ENCODE measurements at places on chromosomes 12 and 14. TPM values are rescaled to one million over a fixed set of nuclear protein-coding genes. Genes with fewer than 3 reads are reported as not detected.
A peak's percentile ranks its signal among the peaks of the same experiment; 100 is the strongest.

DNA sequence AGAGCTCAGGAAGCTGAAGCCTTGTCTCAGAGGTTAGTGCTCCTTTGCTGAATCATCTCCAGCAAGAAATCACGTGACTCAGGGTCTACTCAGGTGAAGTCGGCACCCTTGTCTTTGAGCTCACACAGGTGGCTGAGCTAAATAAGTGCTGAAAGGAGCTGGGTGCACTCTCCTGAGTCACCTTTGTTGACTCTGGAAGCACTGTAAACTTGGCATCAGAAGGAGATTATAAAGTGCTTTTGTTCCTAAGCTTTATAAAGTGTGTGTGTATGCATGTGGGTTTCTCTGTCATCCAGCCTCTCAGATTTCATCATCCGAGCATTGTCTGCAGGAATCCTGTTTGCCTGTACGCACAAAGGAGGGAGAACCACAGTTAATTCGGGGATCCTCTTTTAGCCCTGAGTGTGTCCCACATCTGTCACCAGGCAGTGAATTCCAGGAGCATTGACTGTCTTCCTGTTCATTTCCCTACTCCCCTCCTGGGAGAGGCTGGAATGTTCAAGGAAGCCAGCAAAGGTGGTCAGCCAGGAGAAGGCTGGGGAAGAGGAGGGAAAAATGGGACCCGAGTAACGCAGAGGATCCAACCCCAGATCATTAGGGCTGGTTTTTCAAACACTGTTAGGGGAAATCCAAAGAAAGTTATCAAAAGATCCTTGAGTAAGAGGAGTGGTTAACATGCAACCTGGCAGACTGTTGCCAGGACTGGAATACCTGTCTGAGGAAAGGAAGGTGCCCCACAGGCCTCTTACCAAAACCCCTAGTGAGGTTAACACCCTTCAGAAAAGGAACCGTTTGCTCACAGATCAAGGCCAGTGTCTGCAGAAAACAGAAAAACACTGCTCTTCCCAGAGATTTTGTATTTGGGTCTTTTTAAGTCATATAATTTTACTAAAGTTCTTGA is 157.5 kb upstream of the HIF1A start:
- no peaks in the 10 kb centered on the region for H3K27me3 ChIP-seq

DNA sequence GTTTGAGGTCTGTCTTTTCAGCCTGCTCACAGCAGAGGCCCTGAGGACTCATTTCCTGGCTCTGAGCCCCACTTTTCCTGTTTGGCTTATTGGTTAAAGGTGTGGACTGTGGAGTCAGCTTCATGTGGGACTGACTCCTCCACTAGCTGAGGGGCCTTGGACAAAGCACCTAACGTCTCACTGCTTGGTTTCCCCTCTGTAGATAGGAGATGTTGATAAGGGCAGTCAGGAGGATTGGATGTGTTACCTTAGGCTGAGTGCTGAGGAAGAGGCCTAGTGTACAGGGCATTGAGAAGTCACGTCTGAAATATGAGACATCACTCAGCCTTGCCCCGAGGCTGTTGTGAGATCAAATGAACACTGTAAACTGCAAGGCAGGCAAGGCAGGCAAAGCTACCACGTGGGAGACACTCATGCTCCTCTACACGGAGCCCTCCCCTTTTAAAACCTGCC is 27.1 kb upstream of the TCL1A start:
- peaks cover 15% of the 10 kb centered on the region for H3K27me3 ChIP-seq
- peak; percentile 74 for DNase-seq
- no peak overlapping the region for H3K4me3 ChIP-seq
- no peak overlapping the region for H3K27ac ChIP-seq
- H3K36me3 ChIP-seq = no peaks in the 10 kb centered on the region
- peaks cover 12% of the 10 kb centered on the region for H3K4me1 ChIP-seq

- H3K4me1 ChIP-seq = no peaks in the 10 kb centered on the region
- H3K27ac ChIP-seq = no peak overlapping the region
- no peak for DNase-seq
- no peak overlapping the region for H3K4me3 ChIP-seq
- H3K36me3 ChIP-seq = no peaks in the 10 kb centered on the region
Measured at GRCh38 chr12:122799641-122800243, 25.4 kb downstream of the CCDC62 start.

GRCh38 chr12:118368821-118369220 is 3.9 kb downstream of the TAOK3 start:
- no peak for DNase-seq
- no peak overlapping the region for H3K4me3 ChIP-seq
- peaks cover 8% of the 10 kb centered on the region for H3K4me1 ChIP-seq
- no peaks in the 10 kb centered on the region for H3K36me3 ChIP-seq
- no peaks in the 10 kb centered on the region for H3K27me3 ChIP-seq
- no peak overlapping the region for H3K27ac ChIP-seq

DNA sequence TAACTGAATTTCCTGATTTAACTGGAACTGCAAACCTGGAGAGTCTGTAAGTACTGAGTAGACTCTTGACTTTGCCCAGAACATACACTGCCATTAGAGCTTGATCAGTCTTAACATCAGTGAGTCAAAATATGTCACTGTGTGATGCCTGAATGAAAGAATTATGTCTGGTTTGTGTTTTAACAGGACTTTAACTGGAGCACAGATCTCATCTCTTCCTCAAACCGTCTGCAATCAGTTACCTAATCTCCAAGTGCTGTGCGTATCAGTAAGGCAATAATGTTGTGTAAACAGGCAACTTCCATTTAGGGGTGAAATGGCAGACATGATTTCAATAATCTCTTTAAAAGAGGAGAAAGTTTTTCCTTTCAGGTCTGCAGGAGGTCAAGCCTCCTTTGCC is 97.0 kb downstream of the ZFC3H1 start:
- no peak overlapping the region for H3K27ac ChIP-seq
- no peak overlapping the region for H3K4me3 ChIP-seq
- H3K36me3 ChIP-seq = no peaks in the 10 kb centered on the region

Gene SLCO1B1
- total RNA-seq = not detected

GRCh38 chr14:79383475-79383874 is 827.8 kb downstream of the DIO2 start:
- no peak for DNase-seq
- H3K36me3 ChIP-seq = no peaks in the 10 kb centered on the region
- no peak overlapping the region for H3K27ac ChIP-seq
- H3K27me3 ChIP-seq = peaks cover 15% of the 10 kb centered on the region
- no peaks in the 10 kb centered on the region for H3K4me1 ChIP-seq

Gene LLPH
- 43.8 TPM for total RNA-seq

Gene APOLD1
- total RNA-seq = 8.0 TPM

GRCh38 chr14:30874999-30875787 is 834 bp downstream of the COCH start:
- no peak overlapping the region for H3K27ac ChIP-seq
- H3K4me1 ChIP-seq = no peaks in the 10 kb centered on the region
- H3K4me3 ChIP-seq = peak overlapping the region; percentile 64
- H3K36me3 ChIP-seq = no peaks in the 10 kb centered on the region
- DNase-seq = no peak

Gene TMEM229B
- total RNA-seq = 0.37 TPM

DNA sequence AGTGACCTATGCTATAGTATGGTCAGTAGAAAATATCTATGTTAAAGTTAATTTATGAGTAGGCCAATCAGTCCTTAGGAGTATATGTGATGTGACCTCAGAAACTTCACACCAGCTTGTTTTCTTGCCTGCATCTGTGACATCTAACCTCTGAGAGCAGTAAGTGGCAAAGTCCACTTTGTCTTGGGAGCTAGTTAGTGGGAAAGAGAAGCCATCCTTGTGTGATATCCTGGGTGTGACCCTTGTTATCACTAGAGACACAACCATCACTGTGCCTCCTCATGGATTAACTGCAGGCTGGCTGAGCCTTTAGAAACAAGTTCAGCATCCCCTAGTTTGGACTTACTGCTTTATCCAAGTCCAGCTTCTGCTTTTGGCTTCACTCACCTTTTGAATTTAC is 170.6 kb upstream of the STXBP6 start:
- no peaks in the 10 kb centered on the region for H3K4me1 ChIP-seq
- H3K27me3 ChIP-seq = no peaks in the 10 kb centered on the region

- peaks cover 30% of the 10 kb centered on the region for H3K27me3 ChIP-seq
- peak; percentile 74 for DNase-seq
- H3K27ac ChIP-seq = no peak overlapping the region
- H3K4me3 ChIP-seq = peak overlapping the region; percentile 40
Measured at GRCh38 chr14:72476657-72477499, 417.0 kb downstream of the DPF3 start.

DNA sequence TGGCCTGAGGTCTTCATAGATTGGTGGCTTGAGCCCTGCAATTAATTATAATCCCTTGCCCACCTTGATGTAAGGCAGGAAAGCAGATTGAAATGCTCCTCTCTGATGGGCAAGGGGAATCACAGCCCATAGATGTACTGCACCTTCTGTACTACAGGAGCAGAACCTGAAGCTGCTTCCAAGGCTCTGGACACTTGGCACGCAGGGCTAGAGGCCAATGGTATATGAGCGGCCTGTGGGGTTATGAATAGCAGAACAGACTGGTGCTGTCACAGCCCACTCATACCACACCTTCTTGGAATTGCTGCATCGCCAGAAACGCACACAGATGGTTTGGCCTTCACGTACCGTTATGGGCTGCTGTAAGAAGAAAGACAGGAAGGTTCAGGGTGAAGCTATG is 1.7 kb upstream of the RBM23 start:
- DNase-seq = no peak
- no peaks in the 10 kb centered on the region for H3K27me3 ChIP-seq
- peaks cover 86% of the 10 kb centered on the region for H3K36me3 ChIP-seq
- no peak overlapping the region for H3K4me3 ChIP-seq

Gene SPIC
- total RNA-seq = not detected

Gene KICS2
- total RNA-seq = 9.5 TPM

GRCh38 chr14:101501858-101502615 is 59.3 kb upstream of the DIO3 start:
- H3K4me1 ChIP-seq = no peaks in the 10 kb centered on the region
- no peak overlapping the region for H3K4me3 ChIP-seq
- no peak overlapping the region for H3K27ac ChIP-seq
- H3K36me3 ChIP-seq = peaks cover 6% of the 10 kb centered on the region
- DNase-seq = no peak

GRCh38 chr12:53052419-53053217 is 2.8 kb downstream of the TNS2 start:
- H3K27ac ChIP-seq = peak overlapping the region; percentile 97
- H3K36me3 ChIP-seq = peaks cover 13% of the 10 kb centered on the region
- no peaks in the 10 kb centered on the region for H3K27me3 ChIP-seq

- peaks cover 18% of the 10 kb centered on the region for H3K27me3 ChIP-seq
- no peak overlapping the region for H3K27ac ChIP-seq
- DNase-seq = no peak
- no peaks in the 10 kb centered on the region for H3K36me3 ChIP-seq
- no peaks in the 10 kb centered on the region for H3K4me1 ChIP-seq
Measured at GRCh38 chr12:108008163-108008905, 120.8 kb upstream of the WSCD2 start.

Gene PPP4R4
- 0.66 TPM for total RNA-seq

DNA sequence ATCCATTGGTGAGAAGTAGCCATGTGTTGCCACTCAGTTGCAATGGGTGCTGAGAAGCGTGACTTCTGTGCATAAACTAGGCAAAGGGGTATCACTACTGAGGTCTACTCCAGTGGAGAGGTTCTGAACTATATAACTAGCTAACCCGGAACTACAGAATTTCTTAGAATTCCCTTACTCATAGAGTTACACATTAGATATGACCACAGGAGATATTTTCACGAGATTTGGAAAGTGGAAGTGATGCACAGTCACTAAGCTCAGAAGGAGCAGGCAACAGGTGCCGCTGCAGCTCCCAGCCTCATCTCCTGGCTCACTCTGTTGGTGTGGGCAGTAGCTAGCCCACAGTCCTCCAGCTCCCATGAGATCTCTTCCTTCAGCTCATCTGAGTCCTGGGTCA is 136.6 kb downstream of the SSPN start:
- no peaks in the 10 kb centered on the region for H3K4me1 ChIP-seq
- DNase-seq = no peak
- H3K36me3 ChIP-seq = no peaks in the 10 kb centered on the region
- H3K4me3 ChIP-seq = no peak overlapping the region
- no peak overlapping the region for H3K27ac ChIP-seq

Gene CMKLR1
- total RNA-seq = 0.12 TPM

- H3K36me3 ChIP-seq = no peaks in the 10 kb centered on the region
- H3K27me3 ChIP-seq = peaks cover 49% of the 10 kb centered on the region
- H3K4me3 ChIP-seq = no peak overlapping the region
- DNase-seq = peak; percentile 39
- no peak overlapping the region for H3K27ac ChIP-seq
Measured at GRCh38 chr12:20507711-20508110, 139.4 kb downstream of the PDE3A start.
